Activated CD8-positive, alpha-beta memory T cell treated with anti-CD3 and anti-CD28 coated beads for 24 hours (primary cell): ENCODE measurements at places on chromosomes 11 and 22.

DNA sequence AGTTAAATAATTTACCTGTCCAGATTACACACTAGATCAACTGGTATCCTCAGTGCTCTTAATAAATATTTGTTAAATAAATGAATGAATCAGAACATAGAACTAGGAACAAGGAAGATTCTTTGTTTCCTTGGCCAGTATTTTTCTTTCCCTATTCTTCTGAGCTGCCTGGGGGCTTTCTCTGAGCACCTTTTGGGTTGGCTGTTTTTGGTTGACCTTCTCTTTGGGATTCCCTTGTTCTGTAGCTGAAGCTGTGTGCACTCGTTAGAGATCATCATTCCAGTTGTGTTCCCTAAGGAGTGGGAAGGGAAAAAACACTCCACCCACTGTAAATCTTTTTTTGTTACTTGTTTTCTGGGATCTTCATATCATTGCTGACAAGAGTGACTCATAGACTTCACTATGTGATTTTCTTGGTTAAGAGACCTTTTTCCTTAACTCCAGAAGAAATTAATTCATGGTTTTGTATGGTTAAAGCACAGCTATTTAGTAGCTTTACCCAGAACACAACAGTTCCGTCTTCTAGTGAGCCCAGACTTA is 84.3 kb downstream of the STIM1 start:
- no peak for DNase-seq

GRCh38 chr11:65321828-65322485 is 7.3 kb downstream of the CDC42EP2 start:
- DNase-seq, result no peak

DNA sequence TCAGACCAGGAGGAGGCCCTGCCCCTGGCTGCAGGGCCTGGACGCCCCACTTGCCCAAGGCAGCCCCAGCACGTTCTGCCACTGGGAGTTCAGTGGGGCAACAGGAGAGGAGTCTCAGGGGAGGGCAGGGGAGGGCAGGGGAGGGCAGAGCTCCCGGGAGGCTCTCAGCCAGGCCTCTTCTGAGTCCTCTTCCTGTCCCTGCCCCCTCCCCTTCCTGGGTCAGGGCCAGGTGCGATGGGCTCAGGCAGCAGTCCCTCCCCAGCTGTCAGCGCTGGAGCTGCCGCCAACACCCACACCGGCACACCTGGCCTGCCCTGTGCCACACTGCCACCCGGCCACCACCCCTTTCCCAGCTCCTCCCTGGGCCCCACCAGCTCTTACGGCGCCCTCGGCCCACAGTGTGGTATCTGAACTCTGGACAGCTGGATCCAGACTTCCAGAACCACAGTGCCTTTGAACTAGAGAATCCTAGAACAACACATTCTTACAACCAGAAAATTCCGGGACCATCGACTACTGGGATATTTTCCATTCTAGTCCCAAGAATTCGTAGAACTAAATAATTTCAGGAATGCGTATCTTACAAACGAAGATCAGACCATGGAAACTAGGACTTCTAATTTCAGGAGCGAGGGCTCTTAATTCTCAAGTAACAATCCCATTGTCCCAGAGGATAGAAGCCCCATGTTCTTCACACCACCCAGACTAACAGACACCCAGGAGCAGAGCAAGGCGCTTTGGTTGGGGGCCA is 21.8 kb downstream of the RPL3 start:
- DNase-seq, result no peak

GRCh38 chr11:17298302-17298701 is 21.8 kb downstream of the NUCB2 start:
- DNase-seq, result no peak

DNA sequence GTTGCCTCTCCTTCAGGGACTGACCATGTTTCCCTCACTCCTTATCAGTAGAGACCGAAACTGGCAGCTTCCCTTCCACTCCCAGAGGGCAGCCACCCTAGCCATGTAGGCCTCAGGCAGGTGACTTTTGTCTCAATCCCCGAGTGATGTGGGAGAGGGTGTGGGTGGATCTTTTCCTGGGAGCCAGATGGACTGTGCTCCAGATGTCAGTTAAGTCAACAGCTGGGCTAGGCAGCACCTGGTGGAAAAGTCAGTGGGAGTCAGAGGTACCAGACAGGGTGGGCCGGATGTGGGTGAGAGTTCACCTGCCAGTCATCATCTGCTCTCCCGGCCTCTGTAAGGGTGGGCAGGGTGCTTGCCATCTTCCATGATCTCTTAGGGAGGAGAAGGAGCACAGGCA is 1.9 kb downstream of the BANF1 start:
- no peak for DNase-seq

DNA sequence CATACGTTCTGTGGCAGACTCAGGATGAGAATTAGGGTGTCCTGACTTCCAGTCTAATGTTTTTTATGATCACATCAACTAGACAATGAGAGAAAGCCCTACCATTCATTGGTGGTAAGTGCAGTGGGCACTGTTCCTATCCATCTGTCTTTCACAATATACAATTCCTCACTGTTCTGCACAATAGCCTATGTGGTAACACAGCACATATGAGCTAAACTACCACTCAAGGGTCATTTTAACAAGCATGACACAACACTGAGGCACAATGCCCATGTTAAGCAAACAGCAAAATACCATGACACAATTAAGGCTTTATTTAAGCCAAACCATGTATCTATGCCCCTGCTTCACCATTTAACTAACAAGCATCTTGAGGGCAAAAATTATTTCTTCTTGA is 52.3 kb downstream of the SIK3 start:
- DNase-seq, result no peak

- no peak for DNase-seq
Observed at GRCh38 chr22:25748140-25748539, 6.2 kb downstream of the MYO18B start.
